ENCODE measurements at places on chromosomes 13 and 19. TPM values are rescaled to one million over a fixed set of nuclear protein-coding genes. Genes with fewer than 3 reads are reported as not detected.

DNA sequence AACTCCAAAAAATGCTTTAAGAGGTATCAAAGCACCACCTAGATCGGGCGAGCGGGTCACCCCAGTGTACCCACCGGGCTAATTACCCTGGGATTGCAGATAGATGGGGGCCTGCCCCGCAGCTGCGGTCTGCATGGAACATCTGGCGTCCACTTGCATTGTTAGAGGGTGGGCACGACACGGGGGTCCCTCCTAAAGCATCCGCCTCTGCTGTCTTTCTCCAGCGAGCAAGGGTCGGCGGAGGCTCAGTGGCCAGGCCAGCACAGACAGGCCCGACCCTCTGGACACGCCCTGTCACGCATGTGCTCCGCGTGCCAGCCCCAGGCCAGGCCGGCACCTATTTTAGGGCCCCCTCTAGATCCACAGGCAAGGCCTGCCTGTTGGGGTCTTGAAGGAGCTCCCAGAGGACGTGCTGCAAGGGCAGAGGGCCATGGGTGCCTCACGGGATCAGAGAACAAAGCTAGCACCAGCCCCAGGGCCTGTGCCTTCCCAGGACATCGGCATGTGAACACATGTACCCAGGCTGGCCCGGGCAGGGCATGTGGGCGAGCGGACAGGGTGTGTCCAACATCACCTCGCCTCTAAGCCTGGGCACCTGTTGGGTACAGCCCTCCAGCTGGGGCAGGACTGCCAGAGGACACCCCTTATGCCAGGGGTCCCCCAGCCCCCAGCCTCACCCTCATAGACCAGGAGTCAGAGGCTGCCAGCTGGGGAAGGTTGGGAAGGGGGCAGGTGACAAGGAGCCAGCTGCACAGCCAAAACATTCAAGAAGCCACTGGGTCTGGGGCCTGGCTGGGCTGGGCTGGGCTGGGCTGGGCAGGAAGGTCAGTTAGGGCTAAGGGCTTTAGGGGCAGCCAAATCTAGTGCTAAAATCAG lies 35.6 kb upstream of the NANOS3 start:
- DNase-seq, result peak; percentile 58

GRCh38 chr19:7547159-7547558 lies 11.6 kb downstream of the PNPLA6 start:
- DNase-seq, result no peak

DNA sequence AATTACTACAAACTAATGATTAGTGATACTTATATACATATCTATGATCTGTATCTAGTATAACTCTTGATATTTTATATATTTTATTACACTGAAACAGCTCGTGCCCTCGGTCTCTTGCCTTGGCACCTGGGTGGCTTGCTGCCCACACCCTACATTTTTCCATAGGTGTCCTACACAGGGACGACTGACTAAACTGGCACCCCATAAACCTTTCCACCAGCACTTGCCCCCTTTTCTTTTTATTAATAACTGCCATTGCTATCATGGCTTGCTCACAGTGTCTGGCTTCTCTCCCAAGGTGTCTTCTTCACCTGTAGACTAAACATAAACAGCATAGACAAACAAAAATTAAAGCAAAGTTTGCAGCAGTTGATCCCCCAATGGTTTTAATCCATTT lies 30.4 kb downstream of the CLEC4M start:
- DNase-seq, result no peak

- peak; percentile 83 for DNase-seq
Measured at GRCh38 chr19:7868671-7869452, 5.3 kb downstream of the PRR36 start.

- DNase-seq, result no peak
Measured at GRCh38 chr19:54160182-54160811, 776 bp upstream of the LENG1 start.

MTUS2 gene
- total RNA-seq, result not detected

PEX11G gene
- 0.61 TPM for total RNA-seq

DNA sequence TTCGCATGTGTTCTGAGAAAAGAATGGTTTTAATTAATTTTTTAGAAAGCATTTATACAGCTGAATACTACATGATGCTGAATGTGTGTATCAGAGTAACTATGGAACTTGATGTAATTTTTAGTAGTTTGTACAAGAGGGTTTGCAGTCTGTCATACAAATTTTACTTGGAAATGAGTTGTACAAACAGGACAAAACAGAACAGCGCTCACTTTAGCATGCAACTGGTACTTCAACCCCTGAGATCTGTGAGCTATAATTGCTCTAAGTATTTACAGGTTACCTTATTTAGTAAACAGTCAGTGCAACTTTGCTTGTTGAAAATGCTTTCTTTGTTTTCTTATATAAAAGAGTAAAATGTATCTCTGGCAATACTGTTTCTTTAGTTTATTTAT lies 706 bp downstream of the TNFRSF19 start:
- no peak for DNase-seq

FOXA3 gene
- not detected for total RNA-seq

LRRC4B gene
- not detected for total RNA-seq

- no peak for DNase-seq
Measured at GRCh38 chr19:36460046-36460445, 29.3 kb downstream of the ZNF566 start.

DNA sequence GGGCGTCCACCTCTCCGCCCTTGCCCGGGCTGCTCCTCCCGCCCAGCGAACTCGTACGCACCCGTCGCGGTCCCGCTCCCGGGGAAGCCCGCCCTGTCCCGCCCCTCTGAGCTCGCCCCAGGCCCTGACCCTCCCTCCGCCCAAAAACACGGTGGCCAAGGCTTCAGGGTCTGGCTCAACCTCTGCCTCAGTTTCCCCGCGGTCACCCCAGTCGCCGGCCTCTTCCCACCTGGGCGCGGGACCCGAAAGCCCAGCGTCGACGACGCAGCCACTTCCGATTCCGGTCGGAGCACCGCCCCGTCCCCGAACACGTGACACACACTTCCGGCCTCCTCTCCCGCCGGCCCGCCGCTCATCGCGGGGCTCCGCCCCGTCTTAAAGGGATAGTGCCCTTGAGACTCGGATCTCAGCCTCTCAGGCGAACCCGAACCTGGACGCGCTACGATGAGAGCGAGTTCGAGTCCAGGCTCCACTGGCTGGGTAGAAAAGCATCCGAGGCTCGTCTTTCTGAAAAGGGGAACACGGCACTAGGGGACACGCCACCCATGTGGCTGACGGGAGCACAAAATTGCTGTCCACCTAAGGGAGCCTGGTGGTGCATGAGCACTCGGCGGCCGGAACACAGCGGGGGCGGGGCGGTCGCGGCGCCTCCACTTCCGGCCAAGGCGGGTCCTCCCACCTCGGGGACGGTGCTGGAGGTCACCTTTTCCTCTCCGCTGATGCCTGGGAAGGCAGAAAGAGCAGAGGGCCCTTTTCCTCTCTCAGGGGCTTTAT lies at the start of gene C19orf25:
C19orf25 (minus strand) TSS at position 282 of the 774 bp plus-strand sequence. CDS start 312 bp downstream, outside the sequence.
- peak; percentile 89 for DNase-seq

OR10H1 gene
- total RNA-seq, result 0.05 TPM

LIN7B gene
- total RNA-seq, result 3.6 TPM

Data from activated B cell treated with CpG ODN at 0.5 μM for 24 hours (primary cell).